D721Med (cell line): ENCODE measurements at places on chromosomes 6 and 20.

GRCh38 chr6:40986364-40986763 is 52.7 kb downstream of the UNC5CL start:
- DNase-seq = no peak

DNA sequence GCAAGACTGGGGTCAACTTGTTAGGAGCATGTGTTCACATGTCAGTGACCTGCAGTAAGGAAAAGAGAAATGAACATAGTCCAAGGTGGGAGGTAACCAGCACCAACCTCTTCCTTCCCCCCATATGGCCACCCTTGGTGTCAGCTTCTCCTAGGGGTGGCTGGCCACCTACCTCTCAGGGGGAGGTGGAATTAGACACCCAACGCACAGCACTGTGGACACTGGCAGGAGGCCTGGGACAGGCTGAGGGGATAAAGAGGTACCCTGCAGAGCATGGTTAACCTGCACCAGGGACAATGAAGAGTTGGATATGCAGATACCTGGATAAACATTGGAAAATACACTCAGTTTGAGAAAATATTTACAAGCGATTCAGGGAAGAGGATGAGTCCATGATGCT is 84.5 kb downstream of the IYD start:
- DNase-seq = no peak

GRCh38 chr6:21741221-21742109 is 147.9 kb downstream of the SOX4 start:
- no peak for DNase-seq

DNA sequence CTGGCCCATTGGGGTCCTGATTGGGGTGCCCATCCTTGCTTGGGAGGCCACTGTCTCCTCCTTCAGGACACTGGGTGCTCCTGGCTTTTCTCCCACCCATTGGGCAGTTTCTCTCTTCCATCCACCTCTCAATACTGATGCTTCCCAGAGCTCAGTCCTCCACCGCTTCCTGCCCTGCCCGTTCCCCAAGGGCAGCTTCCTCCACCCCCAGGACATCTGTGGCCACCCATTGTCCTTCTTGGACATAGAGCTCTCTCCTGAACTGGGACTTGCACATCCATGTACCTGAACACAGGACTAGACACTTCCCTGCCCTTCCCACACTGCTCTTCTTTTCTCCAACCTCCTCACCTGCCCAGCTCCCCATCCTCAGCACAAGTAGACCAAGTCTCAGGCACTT is 69.4 kb upstream of the NNAT start:
- no peak for DNase-seq

DNA sequence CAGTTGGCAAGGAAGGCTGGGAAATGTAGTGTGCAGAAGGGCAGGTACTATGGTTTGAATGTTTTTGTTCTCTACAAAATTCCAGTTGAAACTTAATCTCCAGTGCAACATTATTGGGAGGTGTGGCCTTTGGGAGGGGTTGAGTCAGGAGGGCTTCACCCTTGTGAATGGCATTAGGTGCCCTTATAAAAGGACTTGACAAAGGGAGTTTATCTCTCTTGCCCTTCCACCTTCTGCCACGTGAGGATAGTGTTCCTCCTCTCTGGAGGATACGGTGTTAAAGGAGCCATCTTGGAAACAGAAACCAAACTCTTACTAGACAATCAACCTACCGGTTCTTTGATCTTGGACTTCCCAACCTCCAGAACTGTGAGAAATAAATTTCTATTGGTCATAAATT is 82.2 kb upstream of the LRFN2 start:
- DNase-seq = no peak

DNA sequence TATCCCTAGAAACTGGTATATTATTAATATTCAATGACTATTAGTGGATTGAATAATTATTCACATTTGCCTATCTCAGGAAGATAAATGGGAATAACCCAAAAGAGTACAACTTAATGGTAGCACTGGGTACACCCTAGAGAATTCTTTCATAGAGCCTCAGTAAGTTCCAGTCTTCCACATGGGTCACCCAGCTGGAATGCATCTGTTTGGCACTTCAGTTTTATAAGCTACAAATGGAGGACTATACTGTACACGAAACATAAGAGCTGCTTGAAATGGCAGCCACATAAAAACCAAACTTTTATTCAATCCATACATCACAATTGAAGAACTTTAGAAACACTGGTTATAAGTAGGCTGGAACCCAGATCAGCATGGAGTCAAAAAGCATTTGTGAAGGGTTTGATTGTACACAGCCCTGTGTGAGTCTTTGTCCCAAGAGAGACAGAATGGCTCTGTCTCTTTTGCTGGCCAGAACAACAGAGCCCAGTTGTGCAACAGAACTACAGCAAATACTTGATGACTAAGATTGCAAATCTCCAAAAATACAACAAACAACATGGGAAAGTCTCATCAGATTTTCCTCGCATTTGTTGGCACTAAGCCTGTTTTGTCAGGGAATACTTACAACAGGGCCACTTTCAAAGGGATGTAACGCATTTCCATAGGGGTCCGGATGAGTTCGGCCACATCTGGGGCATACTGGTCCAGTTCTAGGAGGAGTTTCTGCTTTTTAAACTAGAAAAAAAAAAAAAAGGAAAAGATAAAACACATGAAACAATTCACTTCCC is 39.5 kb downstream of the PIGU start:
- no peak for DNase-seq

DNA sequence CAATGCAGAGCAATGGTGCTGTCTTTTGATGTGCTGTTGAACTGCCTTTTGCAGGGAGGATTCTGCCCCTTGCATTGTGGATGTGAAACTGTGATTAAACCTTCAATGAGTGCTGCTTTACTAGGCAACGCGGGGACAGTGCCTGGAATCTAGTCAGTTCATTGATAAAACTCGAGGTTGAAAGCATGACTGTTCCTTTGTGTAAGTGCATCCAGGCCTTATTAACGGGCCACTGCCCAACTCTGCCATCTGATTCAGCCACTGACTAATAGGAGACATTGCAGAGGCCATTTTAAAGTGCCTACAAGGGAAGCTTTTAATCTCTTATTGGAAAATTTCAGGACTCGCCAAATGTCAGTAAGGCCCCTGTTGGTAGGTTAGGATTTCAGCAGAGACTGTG is 49.3 kb downstream of the SLC35F1 start:
- no peak for DNase-seq

- no peak for DNase-seq
These were observed 25.9 kb downstream of the EDEM2 start for GRCh38 chr20:35121186-35121585.

- no peak for DNase-seq
These were observed 10.0 kb upstream of the ARMC2 start for GRCh38 chr6:108838101-108838717.

DNA sequence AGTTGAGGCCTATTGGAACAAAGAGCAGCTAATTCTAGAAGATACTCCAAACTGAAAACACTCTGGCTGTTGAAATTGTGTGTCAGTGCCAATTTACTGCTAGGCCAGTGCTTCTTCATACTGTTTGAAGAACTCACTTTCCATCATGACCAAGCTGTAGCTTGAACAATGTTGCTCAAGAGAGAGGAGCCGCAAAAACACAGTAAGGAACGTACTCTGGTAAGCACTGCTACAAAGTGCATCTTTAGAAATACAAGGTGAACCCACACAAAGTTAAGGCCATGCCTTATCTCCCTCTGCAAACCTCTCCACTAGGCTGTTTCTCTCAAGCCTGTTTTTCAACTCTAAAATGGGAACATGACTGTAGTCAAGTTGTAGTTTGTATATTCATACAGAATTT is 74.5 kb upstream of the TULP1 start:
- DNase-seq = no peak

DNA sequence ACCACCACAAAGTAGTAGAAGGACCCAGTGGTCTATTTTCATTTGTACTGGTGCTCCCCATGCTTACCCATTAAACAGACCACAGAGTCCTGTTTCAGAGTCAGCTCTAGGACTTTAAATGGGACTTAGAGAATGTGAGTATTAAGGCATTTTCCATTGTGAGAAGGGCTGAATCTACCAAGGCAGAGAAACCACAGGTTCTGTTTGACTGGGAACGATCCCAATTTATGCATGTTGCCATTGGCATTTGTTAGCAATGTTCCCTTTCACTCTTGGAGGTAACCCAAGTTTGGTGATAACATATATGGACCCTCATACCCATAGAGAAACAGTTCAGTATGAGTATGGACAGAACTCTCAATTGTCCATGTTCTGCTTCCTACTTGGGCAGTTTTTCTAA is 672.8 kb downstream of the KIF16B start:
- no peak for DNase-seq

- no peak for DNase-seq
These were observed 150.5 kb upstream of the MYLIP start for GRCh38 chr6:15978426-15978825.

GRCh38 chr6:132952986-132953385 is 138.6 kb downstream of the RPS12 start:
- DNase-seq = no peak

GRCh38 chr6:52537001-52537753 is 39.7 kb downstream of the TRAM2 start:
- no peak for DNase-seq

GRCh38 chr20:44014807-44015732 is 100.4 kb downstream of the TOX2 start:
- DNase-seq = no peak

DNA sequence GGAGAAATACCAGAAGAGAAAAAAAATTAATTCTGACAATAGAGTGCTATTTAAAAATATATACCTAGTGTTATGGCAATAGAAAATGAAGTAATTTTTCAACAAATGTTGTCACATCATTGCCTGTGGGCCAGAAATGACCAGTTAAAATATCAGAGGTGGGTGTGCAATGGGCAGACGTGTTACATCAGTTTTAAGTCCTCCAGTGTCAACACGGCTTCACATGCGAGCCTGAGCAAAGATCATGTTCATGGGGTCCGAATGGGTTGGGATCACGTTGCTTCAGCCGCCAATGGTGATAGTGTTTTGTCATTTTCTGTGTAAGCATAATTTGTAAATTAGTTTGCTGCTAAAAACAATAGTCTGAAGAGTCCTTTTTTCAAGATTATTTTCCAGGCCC is 27.5 kb downstream of the TMEM200A start:
- DNase-seq = no peak

DNA sequence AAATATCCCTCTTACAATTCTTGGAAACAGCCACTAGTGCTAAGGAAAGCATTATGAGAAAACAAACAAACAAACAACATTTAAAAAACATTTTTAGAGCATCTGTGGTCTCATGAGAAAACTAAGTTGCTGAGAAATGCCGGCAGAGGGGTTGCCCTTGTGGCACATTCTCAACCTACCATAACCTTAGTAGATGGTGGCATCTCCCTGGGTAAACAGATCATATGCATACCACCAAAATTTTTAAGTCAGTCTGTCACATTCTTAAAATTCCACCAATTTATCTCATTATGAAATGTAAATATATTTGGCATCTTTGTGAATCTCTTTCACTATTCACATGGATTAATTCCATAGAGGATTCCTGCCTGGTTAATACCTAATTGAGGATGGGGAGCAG is 575.7 kb upstream of the MARCKS start:
- no peak for DNase-seq

DNA sequence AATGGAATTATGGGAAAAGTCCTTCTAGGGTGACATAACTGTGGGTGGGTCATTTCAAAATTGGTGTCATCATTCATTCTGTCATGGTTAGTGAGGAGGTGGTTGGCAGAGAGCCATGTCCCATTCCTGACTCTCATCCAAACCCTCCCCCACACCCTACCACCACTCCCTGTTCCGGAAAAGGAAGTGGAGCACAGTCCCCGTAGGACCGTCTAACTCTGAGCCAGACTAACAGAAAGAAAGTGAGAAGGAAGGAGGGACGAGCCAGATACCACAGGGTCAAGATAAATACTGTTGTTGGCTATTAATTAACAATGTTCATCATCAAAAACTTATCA is 4.8 kb downstream of the TRIM10 start:
- no peak for DNase-seq

- DNase-seq = no peak
These were observed 26.7 kb upstream of the TMEM14A start for GRCh38 chr6:52644253-52644652.

DNA sequence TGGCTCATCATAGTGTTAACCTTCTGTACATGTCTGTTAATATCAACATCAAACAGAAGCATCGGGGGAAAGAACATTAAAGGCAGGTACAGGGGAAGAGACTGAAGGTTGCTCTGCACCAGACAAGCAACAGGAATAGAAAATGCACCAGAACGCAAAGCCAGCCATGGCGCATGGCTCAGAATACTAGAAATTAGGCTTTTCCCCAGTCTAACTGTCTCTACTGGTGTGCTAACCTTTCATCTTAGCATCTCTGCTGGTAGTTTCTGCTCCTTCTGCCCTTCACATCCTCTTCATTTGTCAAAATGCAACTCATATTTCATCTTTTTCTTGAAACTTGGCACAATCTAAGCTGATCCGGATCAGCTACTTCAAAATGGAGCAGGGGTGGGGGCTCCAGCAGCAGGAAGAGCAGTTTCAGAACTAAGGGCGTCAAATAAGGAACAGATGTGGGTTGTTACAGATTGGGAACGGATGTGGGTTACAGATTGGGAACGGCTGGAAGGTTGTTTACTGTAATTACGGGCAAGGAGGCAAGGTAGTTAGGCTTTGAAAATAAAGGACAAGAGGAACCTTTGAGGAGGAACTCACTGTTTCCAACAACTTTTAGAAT is 13.1 kb upstream of the RNASET2 start:
- DNase-seq = no peak

DNA sequence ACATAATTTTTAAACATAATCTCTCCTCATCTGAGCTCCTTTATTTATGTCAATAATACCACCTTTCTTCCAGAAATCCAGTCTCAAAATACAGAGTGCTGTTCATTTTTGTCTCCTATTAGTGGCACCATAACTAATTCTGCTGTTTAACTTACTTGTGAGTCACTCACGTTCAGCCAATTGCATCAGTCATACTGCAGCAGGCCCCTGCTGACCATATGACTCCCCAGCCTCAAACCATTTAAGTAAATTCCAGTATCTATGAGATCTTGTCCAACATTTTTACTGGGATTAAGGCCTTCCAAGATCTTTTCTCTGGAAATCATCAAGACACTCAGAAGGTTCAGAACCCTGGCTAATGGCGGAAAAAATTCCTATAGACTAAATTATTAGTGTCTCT is 982.2 kb upstream of the MAP3K7 start:
- no peak for DNase-seq

DNA sequence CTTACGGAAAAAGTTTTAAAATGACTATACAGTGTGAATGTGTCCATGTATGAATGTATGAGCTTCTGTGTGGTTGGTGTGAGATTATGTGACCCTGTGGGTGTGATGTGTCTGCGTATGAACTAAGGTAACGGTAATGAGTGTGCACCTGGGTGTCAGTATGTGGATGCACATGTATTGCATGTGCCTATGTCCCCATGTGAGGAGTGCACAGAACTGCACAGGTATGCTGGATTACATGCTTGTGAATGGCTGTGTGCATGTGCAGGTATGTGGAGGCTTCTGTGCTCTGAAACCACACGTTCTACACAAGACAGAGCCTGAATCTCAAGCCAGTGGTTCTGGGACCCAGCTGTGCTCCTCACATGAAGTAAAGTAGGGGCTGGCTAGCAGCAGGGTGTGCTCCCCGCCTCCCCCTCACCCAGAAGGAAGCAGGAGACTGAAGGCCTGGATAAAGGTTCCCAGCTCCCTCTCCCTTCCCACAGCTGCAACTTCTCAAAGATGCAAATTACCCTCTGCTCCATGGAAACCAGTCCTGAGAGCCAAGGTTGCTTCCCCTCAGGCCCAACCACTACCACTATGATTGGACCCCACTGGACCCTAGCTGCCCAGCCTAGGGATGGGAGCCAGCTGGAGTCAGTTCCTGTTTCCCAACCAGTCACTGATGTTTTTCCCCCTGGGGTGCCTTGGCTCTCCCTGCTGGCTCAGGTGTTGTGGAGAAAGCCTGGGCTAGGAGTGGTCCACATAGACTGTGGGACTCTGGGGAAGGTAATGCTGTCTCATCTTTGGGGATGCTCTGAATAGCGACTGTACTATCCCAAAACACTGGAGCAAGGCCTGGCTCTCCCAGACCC is 24.8 kb upstream of the SPDEF start:
- no peak for DNase-seq
